ENCODE measurements at places on chromosomes 13 and 19.

GRCh38 chr19:2171349-2172145 is 7.8 kb downstream of the DOT1L start:
- no peak for DNase-seq

DNA sequence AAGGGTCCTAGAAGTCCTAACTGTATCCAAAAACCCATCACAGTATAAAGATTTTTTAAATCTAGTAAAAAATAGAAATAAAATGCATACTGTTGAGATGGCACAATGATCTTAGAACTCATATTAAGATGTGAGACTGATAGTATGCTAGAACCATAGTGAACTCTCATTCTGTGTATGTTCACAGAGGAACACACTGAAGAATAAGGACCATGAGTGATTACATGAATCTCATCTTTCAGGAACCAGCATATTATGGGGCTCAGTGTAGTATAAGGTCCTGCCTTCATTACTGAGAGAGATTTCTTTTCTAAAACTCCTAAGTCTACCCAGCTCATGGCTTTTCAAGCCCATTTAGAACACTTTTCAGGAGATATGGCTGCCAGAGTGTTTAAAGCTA is 59.8 kb upstream of the RFC3 start:
- DNase-seq: no peak

DNA sequence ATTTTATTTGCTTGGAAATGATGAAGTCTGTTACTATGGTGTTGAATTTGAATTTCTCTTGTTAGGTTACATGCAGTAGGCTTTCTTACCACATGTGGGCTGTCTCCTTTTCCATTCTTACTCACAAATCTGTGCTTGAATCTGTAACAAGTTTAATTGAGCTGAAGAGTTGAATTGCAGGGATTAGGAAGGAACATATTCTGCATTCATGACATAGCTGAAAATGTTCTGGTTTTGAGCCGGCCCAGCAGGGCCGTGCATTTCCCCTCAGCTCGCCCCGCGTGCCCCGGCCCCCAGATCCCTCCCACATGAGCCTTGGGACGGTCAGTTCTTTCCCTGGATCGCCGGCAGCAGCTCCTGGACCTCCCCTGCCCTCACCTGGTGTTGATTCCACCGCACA is 28.1 kb downstream of the TFDP1 start:
- no peak for DNase-seq

DNA sequence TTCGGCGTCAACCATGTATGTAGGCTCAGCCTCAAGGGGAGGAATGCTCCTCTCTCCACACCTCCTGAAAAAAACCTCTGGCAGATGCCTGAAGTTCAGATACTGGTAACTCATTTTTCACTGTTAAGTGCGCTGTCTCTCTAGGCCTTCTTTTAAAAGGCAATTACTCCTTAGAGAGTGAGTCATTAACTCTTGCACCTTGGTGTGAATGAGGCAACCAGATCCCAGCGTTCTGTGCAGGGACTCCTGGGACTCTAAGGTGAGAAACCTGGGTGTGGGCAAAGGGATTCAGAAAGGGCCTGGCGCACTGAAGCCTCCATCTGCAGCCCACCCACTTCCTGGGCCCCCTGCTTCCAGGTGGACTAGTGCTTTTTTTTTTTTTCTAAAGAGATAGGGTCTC is 71.7 kb downstream of the SIAH3 start:
- DNase-seq: no peak

GRCh38 chr19:33187183-33187540 is 7.0 kb upstream of the LRP3 start:
- DNase-seq: no peak

DNA sequence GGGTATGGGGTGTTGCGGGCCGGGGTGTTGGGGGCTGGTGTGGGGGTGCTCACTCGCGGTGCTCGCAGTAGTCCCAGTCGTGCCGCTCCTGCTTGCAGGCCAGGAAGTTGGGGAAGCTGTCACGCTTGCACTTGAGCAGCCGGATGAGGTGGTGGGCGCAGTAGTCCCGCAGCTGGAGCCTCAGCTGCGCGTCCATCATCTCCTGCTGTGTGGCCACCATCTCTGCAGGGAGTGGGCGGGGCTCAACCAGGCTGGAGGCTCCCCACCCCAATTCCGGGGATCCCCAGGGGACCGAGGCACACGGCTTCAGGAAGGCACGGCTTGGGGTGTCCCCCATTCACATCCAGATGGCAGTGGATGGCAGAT is 5.2 kb downstream of the NDUFB7 start:
- no peak for DNase-seq

- no peak for DNase-seq
These were observed 231.9 kb downstream of the COG6 start for GRCh38 chr13:39887387-39887786.

DNA sequence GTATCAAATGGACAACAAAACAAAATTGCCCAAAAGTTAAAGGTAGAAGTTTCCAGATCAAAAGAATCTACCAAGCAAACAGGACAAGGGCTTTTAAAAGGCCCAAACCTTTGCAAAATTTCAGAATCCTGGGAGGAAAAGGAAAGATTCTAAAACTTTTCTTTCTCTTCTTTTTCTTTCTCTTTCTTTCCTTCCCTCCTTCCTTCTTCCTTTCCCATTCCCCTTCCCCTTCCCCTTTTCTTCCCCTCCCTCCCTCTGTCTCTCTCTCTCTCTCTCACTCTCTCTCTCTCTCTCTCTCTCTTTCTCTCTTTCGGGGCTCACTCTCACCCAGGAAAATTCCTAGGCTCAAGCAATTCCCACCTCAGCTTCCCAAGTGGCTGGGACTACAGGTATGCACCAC is 4.2 kb upstream of the PDCD5 start:
- DNase-seq: no peak

DNA sequence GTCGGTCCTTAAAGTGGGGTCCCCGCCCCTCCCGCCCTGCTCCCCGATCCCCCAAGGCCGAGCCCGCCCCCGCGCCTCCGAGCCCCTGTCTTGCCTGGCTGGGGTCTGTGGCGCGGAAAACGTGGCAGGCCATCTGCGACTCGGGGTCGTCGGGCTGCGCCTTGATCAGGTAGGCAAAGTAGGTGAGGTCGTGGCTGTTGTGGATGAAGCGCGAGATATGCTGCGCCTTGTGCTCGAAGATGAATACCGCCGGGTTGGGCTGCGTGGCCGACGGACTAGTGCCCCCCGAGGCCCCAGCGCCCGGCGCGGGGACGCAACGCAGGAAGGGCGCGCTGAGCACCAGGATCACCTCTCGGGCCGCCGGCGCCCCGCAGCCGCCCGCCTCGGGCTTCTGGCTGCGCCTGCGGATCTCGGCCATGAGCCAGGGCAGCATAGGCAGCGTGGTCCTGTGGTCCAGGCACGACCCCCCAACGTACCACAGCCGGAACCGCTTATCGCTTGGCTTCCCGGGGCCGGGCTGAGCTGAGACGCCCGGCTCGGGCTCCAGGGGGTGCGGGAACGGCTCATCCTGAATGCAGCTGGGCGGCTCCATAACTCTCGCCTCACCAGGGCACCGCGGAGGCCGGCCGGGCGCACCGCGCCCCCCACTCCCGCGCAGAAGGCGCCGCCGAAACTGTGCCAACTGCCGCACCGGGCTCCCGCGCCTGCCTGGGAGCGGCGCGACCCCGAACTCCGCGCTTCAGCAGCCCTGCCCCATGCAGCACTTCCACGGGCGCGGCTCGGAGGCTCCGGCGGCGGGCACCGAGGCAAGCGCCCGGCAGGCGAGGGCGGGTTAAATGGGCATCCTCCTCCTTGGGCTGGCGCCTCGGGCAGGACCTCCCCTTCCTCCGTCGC is 546 bp downstream of the TBC1D4 start:
- DNase-seq: no peak

DNA sequence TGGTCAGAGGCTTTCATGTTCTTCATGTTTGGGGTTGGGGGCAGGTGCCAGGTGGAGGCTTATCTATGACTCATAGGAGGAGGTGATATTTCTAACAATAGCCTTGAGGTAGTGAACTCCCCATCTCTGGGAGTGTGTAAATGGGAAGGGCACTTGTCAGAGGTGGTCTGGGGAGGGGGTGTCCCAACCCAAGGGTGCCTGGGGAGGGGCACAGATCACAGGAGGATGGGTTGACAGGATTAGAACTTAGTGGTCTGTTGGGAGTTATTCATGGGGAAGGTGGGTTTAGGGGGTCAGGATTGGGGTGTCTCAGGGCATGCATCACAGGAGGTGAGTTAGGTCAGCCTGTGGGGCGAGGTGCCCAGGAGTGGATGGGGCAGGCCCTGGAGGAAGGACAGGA is 1.6 kb downstream of the ACTL9 start:
- no peak for DNase-seq

GRCh38 chr13:62489731-62490130 is 1074.1 kb upstream of the PCDH20 start:
- DNase-seq: no peak

- DNase-seq: no peak
These were observed 191.5 kb downstream of the LHFPL6 start for GRCh38 chr13:39411511-39411910.

GRCh38 chr13:94849254-94849653 is 136.9 kb upstream of the SOX21 start:
- DNase-seq: no peak

- no peak for DNase-seq
These were observed 410.9 kb downstream of the FOXO1 start for GRCh38 chr13:40255551-40255950.

GRCh38 chr13:42361701-42362100 is 89.7 kb downstream of the AKAP11 start:
- no peak for DNase-seq

GRCh38 chr19:8589177-8589714 is 12.0 kb upstream of the MYO1F start:
- no peak for DNase-seq

- DNase-seq: no peak
These were observed 52.8 kb downstream of the GADD45B start for GRCh38 chr19:2528675-2529101.

DNA sequence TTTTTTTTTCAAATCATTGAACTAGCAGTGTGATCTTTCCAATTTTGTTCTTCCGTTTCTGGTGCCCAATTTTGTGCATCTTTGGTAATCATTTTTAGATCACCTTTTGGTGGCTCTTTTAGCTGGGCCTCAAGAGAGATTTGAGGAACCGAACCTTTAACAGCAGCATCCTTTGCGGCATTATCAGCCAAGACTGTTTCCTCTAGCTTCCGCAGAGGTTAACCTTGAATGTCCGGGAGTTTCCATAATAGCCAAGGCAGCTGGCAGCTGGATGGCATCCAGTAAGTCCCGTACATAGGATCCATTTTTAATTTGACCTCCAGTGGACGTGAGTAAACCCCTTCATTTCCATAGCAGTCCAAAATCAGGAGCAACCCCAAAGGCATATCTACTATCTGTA is 9.6 kb downstream of the IRGC start:
- DNase-seq: no peak

DNA sequence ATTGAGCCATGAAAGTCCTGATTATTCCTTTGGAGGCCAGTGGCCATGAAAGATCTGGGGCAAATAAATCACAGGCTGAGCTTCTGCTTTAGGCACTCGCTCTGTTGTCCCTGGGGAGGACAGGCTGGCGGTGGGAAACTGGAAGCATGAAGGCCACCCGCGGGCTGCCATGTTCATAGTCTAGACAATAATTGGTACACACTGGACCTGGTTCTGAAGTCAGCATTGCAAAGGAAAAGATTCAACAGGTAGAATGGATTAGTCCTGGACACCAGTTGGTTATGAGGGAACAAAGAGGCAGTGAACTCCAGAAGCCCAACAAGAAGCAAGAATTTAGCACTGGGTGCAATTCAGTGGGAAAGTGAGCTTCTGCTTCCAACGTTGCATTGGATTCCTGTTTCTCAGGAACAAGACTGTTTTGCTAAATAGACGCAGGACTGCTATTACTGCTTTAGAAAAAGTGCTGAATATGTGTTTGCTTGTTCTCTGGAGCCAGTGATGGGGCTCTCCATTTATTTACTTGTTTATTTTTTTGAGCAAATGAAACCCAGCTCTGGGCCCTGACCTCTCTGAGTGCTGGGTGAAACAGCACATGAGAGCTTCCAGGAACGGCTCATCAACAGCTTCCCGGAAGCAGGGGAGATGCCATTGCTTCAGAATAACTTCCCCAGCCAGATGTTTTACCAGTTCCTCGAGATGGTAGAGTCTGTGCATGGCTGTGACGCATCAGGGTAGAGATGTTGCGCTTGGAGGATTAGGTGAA is 336.4 kb downstream of the ZNF536 start:
- no peak for DNase-seq

- no peak for DNase-seq
These were observed 37.6 kb downstream of the ZNRF4 start for GRCh38 chr19:5492635-5493409.

DNA sequence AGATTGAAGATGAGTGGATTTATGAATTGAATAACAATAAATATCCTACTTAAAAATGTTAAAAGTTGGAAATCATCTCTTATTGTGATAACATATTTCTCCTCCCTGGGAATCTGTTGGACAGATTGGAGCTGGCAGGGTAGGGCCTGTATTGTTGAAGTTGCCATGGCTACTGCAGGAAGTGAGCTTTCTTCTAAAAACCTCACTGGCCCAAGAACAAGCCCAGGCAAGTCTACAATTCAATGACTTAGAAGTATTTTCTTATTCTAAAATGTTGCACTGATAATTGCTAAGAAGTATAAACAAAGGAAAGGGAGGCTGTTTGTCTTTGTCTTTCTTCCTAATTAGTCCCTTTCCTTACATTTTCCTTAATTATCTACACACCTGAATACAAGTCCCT is 112.1 kb downstream of the DLEU7 start:
- DNase-seq: no peak

- DNase-seq: no peak
These were observed 218.0 kb downstream of the RGCC start for GRCh38 chr13:41675306-41675705.

DNA sequence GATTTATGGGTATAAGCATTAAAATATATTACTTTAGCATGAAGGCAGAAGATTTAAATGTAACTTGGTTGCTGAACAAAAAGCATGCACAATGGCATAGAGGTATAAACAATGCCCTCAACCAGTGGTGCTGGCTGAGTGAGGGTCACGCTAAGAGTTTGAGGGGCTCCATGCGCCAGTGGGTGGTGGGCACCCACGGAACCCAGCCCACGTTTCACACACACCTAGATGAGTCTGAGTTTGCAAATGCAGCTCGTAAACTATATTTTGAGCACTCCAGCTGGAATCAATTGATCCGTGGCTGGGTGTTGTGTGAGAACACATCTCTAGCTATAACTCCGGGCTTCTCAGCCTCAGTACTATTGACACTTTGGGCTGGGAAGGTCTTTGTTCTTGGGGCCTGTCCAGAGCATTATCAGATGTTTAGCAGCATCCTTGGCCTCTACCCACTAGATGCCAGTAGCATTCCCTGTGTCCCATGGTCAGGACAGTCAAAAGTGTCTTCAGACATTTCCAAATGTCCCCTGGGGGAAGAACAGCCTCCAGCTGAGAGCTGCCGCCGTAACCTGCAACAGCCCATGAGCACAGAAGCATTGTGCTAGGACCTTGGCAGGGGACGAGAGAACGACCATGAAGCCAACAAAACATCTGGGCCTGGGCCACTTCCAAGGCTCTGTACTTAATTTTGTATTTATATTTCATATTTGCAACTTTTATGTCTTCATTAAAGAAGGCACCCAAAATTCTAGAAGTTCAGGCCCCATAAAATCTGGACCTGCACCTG is 108.1 kb upstream of the SOX1 start:
- no peak for DNase-seq
